ENCODE measurements at places on chromosomes 7 and 10.

DNA sequence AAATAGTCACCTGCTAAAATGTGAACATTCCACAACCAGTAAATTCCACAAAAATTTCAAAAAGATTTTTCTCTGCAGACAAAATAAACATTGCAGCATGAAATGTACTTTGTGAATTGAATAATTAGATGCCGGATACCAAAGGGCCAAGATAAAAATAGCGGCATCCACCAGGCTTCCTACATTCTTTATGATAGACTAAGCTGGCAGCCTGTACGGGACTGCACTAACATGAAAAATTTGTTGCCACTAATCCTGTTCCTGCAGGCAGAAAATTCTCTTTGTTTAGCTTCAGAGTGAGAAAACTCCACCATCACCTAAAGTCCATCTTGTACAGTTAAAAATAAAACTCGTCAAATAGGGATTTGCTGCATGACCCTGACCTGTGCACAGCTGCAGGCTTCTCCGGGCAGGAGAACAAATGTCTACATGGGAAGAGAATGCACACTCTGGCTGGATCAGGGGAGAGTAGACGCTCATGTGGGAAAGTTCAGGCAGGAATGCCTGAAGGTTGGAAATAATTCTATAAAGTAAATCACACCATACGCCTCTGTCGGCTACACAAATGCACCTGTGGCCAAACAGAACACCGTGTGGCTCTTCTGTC is 15.6 kb upstream of the ADO start:
- no peak for DNase-seq

DNA sequence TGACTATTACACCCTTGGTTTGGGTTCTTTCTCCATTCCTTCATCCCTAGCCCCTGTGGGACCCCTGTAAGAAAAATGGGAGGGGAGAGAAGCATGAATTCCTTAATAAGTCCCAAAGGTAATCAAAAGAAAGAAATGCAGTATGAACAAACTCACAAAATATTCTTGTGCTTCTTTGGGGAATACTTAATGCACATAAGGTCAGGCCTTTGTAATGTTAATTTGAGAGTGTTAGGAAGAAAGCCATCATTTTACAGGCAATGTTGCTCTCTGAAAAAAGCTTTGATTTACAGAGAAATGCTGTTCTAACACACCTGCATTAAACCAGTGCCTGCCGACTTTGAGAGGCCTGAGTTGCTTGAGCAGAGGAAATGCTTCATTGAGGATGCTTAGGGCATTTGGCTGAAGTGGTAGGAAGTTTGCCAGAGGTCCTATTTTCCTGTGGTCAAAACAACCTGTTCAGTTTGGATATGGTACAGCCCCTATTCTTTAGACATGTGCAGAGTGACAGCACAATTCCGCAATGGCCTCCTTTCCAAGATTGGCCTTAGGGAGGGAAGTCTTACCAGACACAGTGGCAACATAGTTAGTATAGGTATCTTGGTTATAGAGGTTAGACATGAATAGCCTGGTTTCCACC is 643.4 kb downstream of the AUTS2 start:
- no peak for DNase-seq

- no peak for DNase-seq
Measured at GRCh38 chr10:117497736-117498135, 44.8 kb upstream of the EMX2 start.

GRCh38 chr10:8095959-8096358 is 41.5 kb downstream of the GATA3 start:
- no peak for DNase-seq

GRCh38 chr7:4164556-4164955 is 517.5 kb upstream of the FOXK1 start:
- DNase-seq: no peak

- DNase-seq: peak; percentile 56
Measured at GRCh38 chr10:11742779-11743298, 657 bp downstream of the ECHDC3 start.

- DNase-seq: no peak
Measured at GRCh38 chr10:78310481-78311080, 276.9 kb downstream of the RPS24 start.

DNA sequence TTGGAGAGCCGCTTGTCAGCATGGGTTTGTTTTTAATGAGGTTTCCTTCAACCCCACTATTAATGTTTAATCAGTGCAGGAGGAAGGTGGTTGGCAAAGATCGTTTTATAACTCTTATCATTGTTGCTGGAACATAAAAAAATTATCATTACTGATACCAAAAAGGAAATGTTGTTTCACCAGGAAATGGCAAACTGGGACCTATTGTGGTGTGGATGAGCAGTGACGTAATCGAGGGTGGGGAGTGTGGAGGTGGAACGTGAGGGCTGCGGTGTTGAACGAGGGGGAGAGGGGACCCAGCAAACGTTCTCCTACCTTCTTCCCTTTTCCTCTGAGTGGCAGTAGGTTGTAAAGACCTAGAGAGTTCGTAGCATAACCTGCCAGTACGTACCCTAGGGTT is 71.9 kb upstream of the TOMM7 start:
- DNase-seq: no peak

- DNase-seq: no peak
Measured at GRCh38 chr7:37446371-37446770, 2.3 kb downstream of the ELMO1 start.

- DNase-seq: no peak
Measured at GRCh38 chr10:83522456-83522855, 616.9 kb upstream of the GHITM start.

DNA sequence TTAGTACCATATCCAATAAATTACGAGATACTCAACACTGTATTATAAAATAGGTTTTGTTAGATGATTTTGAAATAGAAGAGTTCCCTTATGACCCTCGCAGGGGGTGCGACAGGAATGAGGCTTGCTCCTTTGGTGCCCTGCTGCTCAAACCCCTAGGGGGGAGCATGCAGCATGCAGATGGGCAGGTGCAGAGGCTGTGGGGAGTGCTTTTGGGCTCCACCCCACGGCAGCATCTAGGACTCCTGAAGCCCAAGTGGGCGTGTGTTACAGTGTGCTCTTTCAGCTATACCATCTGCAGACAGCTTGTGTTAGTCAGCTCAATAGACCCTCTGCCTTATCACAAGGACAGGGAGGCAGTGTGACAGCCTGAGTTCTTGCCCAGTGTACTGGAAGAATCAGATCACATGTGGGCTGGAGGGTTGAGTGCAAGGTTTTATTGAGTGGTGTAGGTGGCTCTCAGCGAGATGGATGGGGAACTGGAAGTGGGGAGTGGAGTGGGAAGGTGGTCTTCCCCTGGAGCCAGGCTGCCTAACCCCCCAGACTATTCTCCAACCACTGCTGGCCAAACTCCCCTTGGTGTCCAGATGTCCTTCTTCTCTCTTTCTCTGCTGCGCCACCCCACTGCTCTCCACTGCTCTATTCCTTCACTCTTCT is 3.1 kb upstream of the MRC1 start:
- no peak for DNase-seq

DNA sequence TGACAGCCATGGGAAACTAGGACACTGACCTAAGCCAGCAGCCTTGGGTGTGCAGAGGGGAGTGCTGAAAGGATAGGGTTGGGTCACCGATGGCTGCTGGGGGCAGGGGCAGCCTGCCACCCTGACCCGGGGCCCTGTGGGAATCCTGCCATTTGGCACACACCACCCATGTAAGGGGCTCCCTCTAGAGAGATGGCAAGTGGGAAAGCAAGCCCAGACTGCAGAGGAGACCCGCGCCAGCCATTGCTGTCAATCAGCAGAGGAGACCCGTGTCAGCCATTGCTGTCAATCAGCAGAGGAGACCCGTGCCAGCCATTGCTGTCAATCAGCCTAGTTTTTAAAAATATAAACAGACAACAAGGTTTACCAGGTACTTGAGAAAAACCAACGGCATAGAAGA is 27.4 kb upstream of the PRKAG2 start:
- DNase-seq: no peak

GRCh38 chr10:11150231-11150731 is 132.6 kb downstream of the CELF2 start:
- DNase-seq: no peak

DNA sequence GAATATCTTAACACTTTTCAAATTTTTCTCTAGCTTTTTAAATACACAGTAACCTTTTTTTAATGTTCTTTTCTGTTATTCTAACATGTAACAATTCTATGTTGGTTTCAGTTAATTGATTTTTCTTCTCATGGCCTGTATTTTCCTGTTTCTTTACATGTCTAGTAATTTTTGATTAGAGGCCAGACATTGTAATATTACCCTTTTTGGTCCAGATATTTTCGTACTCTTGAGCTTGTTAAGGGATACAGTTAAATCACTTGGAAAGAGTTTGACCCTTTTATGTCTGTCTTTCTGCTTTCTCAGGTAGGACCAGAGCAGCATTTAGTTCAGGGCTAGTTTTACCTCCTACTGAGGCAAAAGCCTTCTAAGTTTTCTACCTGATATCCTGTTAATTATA is 45.0 kb downstream of the BICC1 start:
- DNase-seq: no peak

DNA sequence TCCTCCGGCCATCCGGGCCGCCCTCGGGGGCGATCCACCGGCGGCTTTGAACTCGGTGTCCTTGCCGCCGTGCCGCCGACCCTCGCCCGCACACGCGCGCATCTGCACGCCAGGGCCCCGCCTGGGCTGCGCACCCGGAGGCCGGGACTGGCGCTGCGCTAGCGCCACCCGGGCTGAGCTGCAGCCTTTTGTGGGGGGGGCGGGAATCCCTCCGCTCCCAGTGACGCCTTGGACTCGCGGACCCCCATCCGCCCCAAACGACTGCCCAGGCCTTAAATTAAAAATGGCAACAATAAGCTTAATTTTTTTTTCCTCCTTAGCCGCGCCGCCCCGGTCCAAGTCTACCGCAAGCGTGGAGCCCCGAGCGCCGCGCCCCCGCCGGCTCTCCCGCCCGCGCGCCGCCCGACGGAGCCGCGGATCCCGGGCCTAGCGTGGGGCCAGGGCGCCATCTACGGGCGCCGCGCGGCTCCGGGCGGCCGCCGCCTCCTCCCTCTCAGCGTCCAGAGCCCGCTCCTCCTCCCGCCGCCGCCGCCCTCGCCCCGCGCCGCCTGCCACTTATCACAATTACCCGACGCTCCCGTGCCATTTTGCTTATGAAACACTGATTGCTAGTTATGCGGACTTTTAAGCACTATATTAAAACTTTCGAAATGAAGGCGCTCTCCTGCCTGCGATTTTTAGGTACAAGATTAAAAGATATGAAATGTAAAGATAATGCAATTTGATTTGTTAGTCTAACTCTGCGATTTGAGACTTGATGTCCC is 7.5 kb upstream of the EBF3 start:
- peak; percentile 72 for DNase-seq

GRCh38 chr10:72329290-72330068 is 25.2 kb downstream of the DNAJB12 start:
- DNase-seq: no peak

- no peak for DNase-seq
Measured at GRCh38 chr10:6128591-6129251, 39.9 kb downstream of the RBM17 start.

DNA sequence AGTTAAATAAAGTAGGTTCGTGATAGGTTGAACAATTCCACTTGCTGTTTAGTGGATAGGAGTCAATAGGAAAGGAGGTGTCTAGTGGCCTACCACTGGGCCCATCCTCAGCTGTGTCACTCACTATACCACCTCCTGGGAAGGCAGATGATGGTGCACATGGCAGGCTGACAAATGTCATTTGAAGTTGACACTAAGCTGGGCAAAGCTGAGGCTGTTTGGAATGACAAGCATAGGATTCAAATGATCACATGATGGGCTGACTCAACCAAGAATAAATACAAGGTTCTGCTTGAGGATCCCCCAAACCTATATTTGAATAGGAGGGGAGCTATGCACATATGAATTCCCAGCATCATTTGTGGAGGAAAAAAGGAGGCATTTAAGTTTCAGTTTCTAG is 489.8 kb downstream of the RPS24 start:
- DNase-seq: no peak

DNA sequence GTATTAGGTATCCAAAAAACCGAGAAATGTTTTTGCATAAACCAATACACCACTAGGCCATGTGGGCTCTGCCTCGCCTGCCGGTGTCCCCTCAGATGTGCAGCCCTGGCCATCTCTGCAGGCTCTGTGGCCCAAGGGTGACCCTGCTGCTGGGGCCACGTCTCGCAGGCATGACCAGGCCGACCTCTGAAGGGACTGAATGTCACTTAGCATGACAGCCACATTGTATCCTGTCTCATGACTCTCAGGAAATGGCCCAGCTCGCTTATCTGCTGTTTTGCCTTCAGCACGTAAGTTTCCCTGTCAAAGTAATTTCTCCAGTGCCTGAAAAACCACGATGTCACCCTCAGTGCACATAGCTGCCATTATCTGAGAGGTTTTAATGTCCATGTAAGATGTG is 49.5 kb upstream of the ZNF32 start:
- no peak for DNase-seq

- no peak for DNase-seq
Measured at GRCh38 chr10:64732372-64732957, 1211.3 kb downstream of the REEP3 start.

DNA sequence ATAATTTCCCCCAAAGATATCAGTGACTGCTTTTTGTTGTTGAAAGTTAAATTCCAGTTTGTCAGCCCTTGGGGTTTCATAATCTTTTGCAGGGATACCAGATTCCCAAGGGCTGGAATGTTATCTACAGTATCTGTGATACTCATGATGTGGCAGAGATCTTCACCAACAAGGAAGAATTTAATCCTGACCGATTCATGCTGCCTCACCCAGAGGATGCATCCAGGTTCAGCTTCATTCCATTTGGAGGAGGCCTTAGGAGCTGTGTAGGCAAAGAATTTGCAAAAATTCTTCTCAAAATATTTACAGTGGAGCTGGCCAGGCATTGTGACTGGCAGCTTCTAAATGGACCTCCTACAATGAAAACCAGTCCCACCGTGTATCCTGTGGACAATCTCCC is 3.2 kb downstream of the CYP26A1 start:
- DNase-seq: no peak

DNA sequence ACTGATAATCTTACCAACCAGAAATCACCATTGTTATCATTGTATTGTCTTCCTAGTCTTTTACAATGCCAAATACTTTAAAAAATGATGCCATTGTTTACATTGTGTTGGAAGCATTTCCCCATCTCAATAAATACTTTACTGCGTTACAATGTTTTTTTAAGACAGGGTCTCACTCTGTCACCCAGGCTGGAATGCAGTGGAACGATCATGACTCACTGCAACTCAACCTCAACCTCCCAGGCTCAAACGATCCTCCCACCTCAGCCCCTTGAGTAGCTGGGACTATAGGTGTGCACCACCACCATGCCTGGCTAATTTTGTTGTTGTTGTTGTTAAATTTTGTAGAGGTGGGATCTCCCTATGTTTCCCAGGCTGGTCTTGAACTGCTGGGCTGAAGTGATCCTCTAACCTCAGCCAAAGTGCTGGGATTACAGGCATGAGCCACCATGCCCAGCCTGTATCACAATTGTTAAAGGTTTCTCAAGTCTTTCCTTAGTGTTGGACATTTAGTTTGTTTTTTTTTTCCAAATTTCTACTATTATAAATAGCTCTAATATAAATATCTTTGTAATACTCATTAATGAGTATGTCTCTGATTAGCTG is 13.5 kb downstream of the LRMDA start:
- DNase-seq: no peak
